ENCODE measurements at places on chromosomes 4 and X.

- no peak overlapping the region for H3K27ac ChIP-seq
- H3K27me3 ChIP-seq, result no peaks in the 10 kb centered on the region
- no peak for DNase-seq
- no peak overlapping the region for H3K4me3 ChIP-seq
Observed at GRCh38 chr4:56289934-56290333, 97.4 kb downstream of the AASDH start.

DNA sequence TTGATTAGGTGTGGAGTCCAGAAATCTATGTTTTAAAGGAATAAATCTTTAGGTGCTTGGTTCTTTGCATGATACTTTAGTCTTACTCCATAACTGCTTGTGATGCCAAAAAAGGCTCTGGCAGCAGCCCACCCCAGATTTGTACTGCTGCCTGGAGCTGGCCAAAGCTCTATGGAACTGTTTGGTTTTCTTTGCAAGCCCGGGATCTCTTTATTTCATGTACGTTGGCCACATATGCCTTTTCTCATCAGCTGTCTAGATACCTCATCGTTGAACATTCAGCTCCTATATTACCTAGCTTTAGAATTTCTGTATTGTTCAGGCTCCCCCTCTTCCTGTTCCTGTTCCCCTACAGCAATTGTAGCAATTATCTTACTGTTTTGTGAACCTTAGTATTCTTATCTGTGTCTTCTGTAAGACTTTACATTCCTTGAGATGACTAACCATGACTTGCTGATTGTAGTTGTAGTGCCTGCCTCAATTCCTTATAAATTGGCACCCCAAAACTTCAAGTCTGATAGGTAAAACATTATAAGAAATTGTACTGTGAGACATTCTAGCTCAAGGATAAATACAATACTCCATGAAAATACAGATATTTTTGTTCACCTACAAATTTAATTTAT is 199.4 kb upstream of the GPRIN3 start:
- H3K4me1 ChIP-seq, result peaks cover 10% of the 10 kb centered on the region
- H3K4me3 ChIP-seq, result no peak overlapping the region
- H3K27ac ChIP-seq, result no peak overlapping the region
- no peaks in the 10 kb centered on the region for H3K27me3 ChIP-seq

DNA sequence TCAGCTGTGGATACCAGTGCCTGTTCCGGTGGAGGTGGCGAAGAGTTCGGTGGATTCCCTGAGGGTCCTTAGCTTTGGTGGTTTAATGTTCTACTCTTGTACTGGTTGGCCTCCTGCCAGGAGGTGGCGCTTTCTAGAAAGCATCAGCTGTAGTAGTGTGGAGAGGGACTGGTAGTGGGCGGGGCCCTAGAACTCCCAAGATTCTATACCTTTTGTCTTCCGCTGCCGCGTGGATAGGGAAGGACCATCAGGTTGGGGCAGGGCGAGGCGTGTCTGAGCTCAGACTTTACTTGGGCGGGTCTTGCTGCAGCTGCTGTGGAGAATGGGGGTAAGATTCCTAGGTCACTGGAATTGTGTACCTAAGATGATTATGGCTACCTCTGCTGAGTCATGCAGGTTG is 390.3 kb downstream of the FAM47A start:
- H3K27me3 ChIP-seq, result no peaks in the 10 kb centered on the region
- no peaks in the 10 kb centered on the region for H3K4me1 ChIP-seq
- H3K36me3 ChIP-seq, result no peaks in the 10 kb centered on the region
- no peak for DNase-seq
- H3K27ac ChIP-seq, result no peak overlapping the region

GRCh38 chr4:109764789-109765402 is 35.0 kb upstream of the PLA2G12A start:
- no peaks in the 10 kb centered on the region for H3K27me3 ChIP-seq
- H3K4me3 ChIP-seq, result no peak overlapping the region
- H3K27ac ChIP-seq, result peak overlapping the region; percentile 43
- no peaks in the 10 kb centered on the region for H3K4me1 ChIP-seq
- no peaks in the 10 kb centered on the region for H3K36me3 ChIP-seq

All from CD8-positive, alpha-beta memory T cell (primary cell).